ENCODE measurements at places on chromosomes 5 and 9.

- no peak for DNase-seq
Measured at GRCh38 chr5:72586788-72587530, 79.7 kb upstream of the ZNF366 start.

- DNase-seq, result no peak
Measured at GRCh38 chr5:76790632-76791290, 28.1 kb upstream of the F2RL1 start.

GRCh38 chr5:40025586-40025985 lies 600.8 kb upstream of the DAB2 start:
- no peak for DNase-seq

GRCh38 chr5:56648460-56649034 lies 166.8 kb upstream of the MAP3K1 start:
- DNase-seq, result no peak

Measured in stimulated activated CD4-positive, alpha-beta T cell treated with anti-CD3 and anti-CD28 coated beads, Interleukin-12 subunit alpha, Interleukin-12 subunit beta, amount 100 ng/mL, for 24 hours (primary cell).